Fibroblast of upper back skin (primary cell): ENCODE measurements at places on chromosomes 13 and 19.

- DNase-seq, result no peak
These were observed 62.0 kb downstream of the TEX29 start for GRCh38 chr13:111382411-111382810.

GRCh38 chr19:54709212-54709948 is 14.9 kb upstream of the KIR3DL3 start:
- no peak for DNase-seq

- peak; percentile 90 for DNase-seq
These were observed 8.6 kb downstream of the KDM4B start for GRCh38 chr19:4977299-4978174.

GRCh38 chr19:51761696-51762095 is 716 bp downstream of the FPR2 start:
- DNase-seq, result no peak

DNA sequence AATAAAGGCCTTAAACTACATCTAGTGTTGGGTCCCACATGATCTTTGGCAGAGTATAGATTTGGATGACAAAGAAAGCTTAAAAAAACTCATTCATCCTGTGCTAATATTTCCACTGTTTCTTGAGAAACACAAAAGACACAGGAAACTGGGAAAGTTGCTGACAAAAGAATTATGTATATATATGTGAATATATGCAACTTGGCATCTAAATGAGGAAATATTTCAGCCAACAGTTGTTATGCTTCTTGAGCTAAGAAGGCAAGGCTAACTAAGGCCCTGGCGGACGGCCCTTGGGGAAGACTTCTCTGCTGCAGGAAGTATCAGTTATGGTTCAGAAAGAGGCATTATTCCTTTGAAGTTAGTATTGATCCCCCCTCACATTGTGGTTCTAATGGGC is 491.8 kb downstream of the DIAPH3 start:
- DNase-seq, result peak; percentile 34

GRCh38 chr19:58355908-58356765 is 2.8 kb upstream of the A1BG start:
- peak; percentile 14 for DNase-seq

DNA sequence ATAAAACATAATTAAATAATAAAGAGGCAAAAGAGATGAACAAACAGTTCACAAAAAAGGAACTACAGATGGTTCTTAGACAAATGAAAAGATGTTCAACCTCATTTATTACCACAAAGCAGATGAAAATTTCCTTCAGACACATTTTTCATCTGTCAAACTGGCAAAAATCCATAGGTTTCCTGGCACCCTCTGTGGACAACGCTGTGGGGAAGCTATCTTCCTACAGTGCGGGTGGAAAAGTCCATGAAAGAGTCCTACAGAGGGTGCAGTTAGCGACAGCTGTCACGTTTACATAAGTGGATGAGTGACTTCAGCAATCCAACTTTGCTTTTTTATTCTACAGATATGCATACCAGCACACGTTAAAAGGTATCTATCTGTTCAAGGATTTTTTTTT is 30.3 kb upstream of the PDCD5 start:
- no peak for DNase-seq

GRCh38 chr13:47598340-47598911 is 402.6 kb downstream of the SUCLA2 start:
- DNase-seq, result peak; percentile 19

- DNase-seq, result peak; percentile 56
These were observed 155.3 kb downstream of the KCNRG start for GRCh38 chr13:50170447-50171037.

DNA sequence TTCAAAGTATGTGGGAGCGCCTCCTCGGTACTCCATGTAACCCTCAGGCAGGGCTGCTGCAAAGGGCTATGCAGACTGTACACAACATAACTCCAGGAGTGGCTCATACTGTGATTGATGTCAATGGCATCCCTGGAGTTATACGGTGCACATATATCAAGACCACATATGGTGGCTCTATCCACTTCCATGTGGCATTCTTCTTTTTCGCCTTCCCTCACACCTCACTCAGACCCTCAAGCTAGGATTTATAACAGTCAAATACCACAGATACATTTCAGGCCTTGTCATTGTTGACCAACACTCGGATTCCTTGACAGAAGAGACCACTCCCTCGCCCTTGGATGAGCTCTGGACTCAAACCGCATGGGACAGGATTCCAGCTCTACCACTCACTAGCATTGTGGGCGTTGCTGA is 11.3 kb upstream of the UBL3 start:
- peak; percentile 99 for DNase-seq

- peak; percentile 39 for DNase-seq
These were observed 27.7 kb upstream of the KCTD12 start for GRCh38 chr13:76913898-76914297.

- DNase-seq, result no peak
These were observed 125.8 kb upstream of the C1QTNF9B start for GRCh38 chr13:24023073-24023472.

DNA sequence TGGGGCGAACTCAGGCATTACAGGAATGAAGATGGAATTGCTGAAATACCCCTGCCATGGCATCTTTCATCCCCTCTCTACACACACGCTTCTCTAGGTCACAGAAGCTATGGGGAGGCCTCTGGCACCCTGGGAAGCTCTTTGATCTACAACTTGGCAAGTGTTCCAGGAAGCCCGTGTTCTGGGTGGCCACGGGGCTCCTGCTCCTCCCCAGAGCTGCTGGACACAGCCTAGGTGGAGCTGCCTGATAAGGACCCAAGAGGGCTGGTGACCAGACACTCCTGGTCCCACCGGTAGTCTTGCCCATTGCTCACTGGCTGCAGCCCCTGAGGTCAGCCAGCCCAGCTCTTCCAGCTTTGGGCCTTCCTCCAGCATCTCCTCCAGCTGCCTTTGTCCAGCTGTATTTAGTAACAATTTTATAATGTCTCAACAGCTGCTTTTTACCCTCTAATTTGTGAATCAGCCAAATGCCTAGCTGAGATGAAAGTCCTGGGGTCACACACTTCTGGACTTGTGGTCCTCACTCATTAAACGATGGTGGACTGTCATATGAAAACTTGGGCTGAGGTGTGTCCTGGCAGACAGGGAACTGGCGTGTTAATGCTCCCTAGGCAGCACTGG is 72.8 kb upstream of the SPATA13 start:
- DNase-seq, result no peak

GRCh38 chr13:106287351-106287750 is 248.1 kb downstream of the EFNB2 start:
- no peak for DNase-seq

- no peak for DNase-seq
These were observed 87.4 kb downstream of the C1QTNF9 start for GRCh38 chr13:24396821-24397220.

DNA sequence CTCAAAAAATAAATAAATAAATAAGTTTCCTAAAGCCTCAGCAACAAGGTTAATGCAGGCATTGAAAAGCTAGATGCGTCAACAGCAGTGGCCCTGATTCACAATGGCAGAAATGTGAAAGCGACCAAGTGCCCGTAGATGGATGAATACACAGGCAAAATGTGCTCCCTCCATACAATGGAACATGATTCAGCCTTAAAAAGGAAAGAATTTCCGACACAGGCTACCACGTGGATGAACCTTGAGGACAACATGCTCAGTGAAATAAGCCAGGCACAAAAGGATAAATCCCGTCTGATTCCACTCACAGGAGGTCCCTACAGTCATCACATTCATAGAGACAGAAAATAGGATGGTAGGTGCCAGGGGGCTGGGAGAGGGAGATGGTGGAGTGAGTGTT is 31.7 kb downstream of the INSR start:
- no peak for DNase-seq

DNA sequence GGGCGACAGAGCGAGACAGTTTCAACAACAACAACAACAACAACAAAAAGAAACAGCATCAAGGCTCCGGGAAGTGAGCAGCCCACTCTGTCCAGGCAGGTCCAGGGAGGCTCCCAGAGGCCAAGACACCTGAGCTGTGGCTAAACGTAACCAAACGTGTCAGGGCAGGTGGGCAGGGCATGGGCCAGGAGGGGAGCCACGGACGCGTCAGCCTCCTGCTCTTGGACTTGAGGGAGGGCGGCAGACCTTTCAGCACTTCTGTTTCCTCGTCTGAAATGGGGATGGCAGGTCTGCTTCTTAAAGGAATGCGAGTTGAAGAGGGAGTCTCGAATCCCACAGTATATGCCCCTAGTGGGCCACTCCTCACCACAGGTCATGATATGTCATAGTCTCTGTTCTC is 53.8 kb downstream of the MYO9B start:
- no peak for DNase-seq

DNA sequence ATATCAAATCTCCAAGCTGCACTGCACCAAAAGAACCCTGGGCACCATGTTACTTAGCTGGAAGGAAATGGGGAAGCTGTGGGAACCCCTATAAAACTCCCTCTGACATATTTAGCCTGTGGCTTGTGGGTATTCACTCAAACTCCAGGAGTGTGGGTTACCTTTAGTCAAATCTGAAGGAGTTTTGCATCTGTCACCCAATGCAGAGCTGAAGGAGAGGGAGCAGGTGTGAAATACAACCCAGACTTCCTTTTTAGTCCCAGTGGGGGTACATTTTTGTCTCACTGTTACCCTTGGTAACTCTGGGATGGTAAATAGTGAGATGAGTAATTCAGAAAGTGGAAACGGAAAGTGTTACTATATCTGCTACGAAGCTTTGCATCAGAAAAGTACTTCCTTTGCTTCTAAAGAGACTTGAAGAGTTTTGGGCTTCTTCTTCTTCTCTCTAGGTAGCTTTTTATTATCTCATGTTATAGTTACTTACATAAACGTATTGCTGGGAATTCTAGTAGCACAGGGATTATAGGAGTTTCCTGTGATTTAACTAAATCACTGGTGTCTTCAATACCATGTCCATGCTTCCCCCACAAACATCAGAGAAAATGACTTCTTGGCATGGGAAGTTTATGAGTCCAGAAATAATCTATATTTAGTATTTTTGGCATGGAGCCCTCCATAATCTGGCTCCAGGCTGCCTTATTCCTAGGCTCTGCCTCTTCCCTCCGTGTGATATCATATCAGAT is 105.9 kb downstream of the AKAP11 start:
- DNase-seq, result peak; percentile 28

DNA sequence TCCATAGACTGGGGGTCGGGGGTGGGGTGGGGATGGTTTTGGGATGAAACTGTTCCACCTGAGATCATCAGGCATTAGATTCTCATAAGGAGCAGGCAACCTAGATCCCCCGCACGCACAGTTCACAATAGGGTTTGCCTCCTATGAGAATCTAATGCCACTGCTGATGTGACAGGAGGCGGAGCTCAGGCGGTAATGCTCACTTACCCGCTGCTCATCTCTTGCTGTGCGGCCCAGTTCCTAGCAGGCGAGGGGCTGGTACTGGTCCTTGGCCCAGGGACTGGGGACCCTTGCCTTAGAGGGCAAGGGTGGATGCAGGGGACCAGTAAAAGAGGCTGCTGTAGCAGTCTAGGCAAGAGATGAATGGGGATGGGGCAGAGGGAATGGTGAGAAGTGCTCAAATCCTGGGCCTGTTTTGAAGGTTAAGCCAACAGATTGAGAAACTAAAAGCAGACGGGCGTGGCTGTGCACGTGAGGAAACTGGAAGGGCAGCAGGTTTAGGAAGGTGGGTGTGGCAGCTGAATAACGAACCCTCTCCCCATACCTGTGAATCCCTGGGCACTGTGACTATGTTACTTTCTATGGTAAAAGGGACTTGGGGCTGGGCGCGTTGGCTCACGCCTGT is 1.5 kb upstream of the ERICH4 start:
- no peak for DNase-seq

- no peak for DNase-seq
These were observed 329.8 kb upstream of the MIR17HG start for GRCh38 chr13:91017669-91018053.

GRCh38 chr13:57946361-57946760 is 314.8 kb downstream of the PCDH17 start:
- no peak for DNase-seq

GRCh38 chr19:8132858-8133458 is 16.4 kb downstream of the FBN3 start:
- no peak for DNase-seq

DNA sequence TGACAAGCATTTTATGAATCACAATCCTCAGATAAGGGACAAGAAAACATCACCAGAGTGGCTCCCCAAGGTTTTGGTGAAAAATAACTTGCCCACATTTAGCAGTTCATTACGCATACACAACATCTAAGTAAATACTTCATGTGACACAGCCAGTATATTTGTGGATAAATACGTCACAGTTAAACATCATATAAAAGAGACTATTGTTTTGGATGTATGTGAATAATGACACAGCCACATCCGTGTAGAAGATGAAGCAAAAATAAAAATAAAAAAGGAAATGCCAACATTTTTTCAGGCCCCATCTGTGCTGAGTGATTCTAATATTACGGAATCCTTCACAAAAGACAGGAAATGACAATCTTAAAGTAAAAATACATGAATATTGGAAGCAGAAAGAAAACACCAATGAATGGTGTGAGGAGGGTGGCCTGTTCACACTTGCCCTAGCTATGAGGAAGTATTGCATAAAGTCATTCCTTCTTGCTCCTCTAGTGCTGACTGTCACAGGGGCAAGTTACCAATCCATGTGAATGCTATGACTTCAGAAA is 457.1 kb downstream of the KLF12 start:
- DNase-seq, result peak; percentile 46

DNA sequence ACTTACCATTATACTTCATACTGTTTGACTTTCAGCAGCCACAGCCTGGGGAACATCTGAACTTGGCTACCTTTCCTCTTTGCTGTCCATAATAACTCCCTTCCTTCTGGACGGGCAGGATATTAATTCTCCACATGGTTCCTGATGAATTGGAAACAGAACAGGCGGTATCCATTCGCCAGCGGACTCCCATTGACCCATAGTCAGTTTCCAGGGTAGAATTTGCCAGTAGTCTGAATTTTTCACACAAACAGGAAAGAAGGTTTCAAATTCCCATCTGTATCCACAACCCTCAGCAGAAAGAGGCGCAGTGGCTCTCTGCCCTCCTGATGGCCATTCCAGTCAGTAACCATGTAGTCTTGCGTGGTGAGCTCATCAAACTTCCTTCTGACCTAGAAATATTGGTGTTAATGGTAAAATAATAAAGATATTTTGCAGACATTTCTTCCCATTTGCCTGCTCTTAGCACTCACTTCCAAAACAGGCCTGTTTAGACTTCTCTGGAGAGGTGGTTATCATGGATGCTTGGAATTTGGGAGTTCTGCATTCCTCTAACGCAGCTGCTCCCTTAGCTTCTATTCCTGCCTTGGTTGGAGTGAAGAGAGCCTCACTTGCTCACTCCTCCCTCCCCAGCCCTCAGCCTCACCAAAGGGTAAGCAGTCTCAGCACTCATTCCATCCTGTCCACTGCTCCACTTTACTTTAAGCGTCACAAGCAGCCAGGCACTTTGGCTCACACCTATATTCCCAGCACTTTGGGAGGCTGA is 75.0 kb upstream of the OXGR1 start:
- DNase-seq, result peak; percentile 10

DNA sequence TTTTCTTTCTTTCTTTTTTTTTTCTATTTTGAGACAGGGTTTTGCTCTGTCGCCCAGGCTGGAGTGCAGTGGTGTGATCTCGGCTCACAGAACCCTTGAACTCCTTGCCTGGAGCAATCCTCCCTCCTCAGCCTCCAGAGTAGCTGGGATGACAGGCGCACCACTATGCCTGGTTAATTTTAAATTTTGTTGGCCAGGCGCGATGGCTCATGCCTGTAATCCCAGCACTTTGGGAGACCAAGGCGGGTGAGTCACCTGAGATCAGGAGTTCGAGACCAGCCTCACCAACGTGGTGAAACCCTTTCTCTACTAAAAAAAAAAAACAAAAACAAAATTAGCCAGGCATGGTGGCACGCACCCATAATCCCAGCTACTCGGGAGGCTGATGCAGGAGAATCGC is 8.7 kb upstream of the SBNO2 start:
- DNase-seq, result no peak
